ENCODE measurements at places on chromosomes 13 and 19.

DNA sequence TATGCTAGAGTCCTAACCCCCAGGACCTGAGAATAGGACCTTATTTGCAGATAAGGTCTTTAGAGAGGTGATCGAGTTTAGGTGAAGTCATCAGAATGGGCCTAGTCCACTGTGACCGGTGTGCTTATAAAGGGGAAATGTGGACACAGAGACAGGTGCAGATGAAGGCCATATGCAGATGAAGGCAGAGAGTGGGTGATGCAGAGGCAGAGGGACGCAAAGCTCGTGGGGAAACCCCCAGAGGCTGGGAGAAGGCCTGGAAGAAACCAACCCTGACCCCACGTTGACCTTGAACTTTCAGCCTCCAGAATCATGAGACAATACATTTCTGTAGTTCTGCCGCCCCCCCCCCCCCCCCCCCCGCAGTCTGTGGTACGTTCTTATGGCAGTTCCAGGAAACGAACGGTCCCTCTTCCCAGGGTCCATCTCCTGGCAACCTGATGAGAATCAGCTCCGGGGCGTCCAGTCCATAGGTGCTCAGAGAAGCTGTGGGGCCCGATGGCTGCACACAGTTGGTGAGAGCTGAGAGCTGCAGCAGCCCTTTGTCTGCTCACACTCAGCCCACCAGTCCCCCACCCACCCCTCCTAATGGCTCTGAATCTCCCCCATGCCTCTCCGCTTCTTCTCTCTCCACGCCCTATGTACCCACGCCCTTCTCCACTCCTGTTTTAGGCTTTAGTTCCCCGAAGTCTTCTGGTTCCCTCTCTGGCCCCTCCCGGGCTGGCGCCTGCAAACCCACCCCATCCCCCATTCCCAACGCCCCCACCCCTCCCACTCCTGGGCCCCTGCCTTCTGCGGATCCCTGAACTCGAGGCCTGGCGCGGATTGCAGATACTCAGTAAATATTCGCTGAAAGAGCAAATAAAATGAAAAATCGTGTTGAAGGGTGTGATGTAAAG lies 218.3 kb upstream of the MAB21L1 start:
- no peaks in the 10 kb centered on the region for H3K36me3 ChIP-seq
- H3K4me1 ChIP-seq = no peaks in the 10 kb centered on the region
- DNase-seq = no peak

DNA sequence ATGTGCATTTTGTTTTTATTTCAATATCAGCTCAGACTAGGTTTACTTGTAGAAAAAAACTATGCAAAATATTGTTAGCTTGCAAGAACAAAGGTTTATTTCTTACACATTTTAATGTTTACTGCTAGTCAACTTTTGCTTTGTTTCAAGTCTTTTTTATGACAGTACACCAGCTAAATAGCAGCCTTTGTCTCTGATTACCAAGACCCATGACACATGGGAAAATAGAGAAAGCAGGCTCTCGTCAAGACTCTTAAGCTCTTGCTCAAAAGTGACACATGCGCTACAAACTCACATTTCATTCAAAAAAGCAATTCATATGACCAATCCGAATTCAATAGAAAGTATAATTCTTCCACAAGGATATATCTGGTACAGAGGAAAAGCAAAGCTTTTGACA lies 642.3 kb upstream of the SLITRK1 start:
- H3K4me3 ChIP-seq = no peak overlapping the region
- H3K4me1 ChIP-seq = no peaks in the 10 kb centered on the region
- DNase-seq = no peak

DNA sequence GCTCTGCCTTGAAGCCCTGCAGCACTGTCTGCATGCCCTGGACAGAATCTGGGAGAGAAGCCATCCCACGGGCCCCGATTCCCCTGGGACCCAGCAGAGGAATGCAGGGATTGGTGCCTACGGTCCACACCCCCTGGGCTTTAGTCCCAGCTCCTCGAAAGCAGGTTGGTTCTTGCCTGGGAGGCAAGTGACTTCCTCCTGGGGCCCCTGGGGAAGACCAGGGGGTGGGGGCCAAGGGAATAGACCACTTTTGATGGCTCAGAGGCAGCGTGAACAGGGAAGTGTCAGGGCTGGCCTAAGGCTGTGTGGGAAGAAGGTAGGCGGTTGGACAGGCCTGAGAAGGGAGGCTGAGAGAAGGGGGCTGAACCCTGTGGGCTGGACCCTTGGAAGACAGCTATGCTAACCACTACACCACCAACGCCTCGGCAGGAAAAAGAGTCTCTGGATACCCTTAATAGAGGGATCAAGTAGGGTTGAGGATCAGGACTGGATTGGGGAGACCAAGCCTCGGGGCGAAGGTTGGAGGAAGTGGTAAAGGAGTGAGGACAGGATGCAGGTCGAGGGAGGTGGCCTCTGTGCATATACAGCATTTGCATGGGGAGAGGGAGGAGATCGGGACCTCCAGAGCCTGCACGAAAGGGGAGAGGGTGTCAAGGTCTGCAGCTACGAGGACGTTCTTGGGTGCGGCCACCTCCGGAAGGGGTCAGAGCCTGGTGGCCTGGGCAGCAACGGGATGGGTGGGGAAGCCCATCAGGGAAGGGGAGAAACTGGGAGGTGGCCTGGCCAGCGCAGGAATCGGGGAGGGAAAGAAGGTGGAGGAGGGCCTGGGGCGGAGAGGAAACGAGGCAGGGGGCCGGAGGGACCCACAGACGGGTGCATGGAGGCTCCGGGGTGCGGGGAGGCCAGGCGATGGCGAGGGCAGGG lies 709 bp downstream of the DPP9 start:
- peak; percentile 63 for DNase-seq
- no peaks in the 10 kb centered on the region for H3K27me3 ChIP-seq
- peak overlapping the region; percentile 93 for H3K27ac ChIP-seq
- no peaks in the 10 kb centered on the region for H3K36me3 ChIP-seq
- no peaks in the 10 kb centered on the region for H3K4me1 ChIP-seq

GRCh38 chr13:105830821-105831220 lies 704.6 kb downstream of the EFNB2 start:
- no peaks in the 10 kb centered on the region for H3K36me3 ChIP-seq
- H3K27ac ChIP-seq = no peak overlapping the region
- no peak for DNase-seq
- no peaks in the 10 kb centered on the region for H3K27me3 ChIP-seq

DNA sequence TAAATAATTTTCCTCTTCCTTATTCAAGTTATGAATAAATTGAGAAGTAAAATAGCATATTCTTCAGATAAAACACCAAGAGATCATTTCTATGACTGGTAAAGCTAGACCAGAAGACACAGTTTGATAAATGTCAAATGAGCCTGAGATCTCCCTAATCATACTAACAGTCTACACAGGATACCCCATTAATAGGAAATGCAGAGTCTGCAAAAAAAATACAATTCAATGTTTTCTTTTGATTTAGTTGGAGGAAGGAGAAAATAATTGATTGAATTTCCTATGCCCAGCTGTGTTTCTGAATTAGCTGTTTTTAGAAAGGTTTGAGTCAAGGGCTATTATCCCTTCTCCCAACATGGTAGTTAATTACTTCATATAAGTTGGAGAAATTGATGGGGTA lies 734.6 kb upstream of the SLITRK1 start:
- no peak for DNase-seq
- H3K27ac ChIP-seq = no peak overlapping the region
- no peaks in the 10 kb centered on the region for H3K4me1 ChIP-seq
- no peaks in the 10 kb centered on the region for H3K27me3 ChIP-seq
- no peak overlapping the region for H3K4me3 ChIP-seq
- H3K36me3 ChIP-seq = no peaks in the 10 kb centered on the region

DNA sequence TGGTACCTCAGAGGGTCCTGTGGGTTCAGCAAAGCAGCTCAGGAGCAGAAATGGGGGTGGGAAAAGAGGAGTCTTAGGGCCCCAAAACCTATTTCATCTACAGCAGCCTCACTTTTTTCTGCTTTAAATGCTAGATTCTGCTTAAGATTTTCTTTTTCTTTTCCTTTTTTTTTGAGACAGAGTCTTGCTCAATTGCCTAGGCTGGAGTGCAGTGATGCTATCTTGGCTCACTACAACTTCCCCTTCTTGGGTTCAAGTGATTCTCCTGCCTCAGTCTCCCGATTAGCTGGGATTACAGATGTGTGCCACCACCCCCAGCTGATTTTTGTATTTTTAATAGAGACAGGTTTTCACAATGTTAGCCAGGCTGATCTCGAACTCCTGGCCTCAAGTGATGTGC lies 30.7 kb upstream of the WDFY2 start:
- no peaks in the 10 kb centered on the region for H3K27me3 ChIP-seq
- no peak overlapping the region for H3K4me3 ChIP-seq
- no peaks in the 10 kb centered on the region for H3K4me1 ChIP-seq
- no peak for DNase-seq
- no peak overlapping the region for H3K27ac ChIP-seq

- DNase-seq = no peak
- H3K4me3 ChIP-seq = no peak overlapping the region
- no peaks in the 10 kb centered on the region for H3K36me3 ChIP-seq
- H3K27me3 ChIP-seq = no peaks in the 10 kb centered on the region
- H3K4me1 ChIP-seq = no peaks in the 10 kb centered on the region
These were observed 88.2 kb upstream of the GPR183 start for GRCh38 chr13:99395436-99395835.

DNA sequence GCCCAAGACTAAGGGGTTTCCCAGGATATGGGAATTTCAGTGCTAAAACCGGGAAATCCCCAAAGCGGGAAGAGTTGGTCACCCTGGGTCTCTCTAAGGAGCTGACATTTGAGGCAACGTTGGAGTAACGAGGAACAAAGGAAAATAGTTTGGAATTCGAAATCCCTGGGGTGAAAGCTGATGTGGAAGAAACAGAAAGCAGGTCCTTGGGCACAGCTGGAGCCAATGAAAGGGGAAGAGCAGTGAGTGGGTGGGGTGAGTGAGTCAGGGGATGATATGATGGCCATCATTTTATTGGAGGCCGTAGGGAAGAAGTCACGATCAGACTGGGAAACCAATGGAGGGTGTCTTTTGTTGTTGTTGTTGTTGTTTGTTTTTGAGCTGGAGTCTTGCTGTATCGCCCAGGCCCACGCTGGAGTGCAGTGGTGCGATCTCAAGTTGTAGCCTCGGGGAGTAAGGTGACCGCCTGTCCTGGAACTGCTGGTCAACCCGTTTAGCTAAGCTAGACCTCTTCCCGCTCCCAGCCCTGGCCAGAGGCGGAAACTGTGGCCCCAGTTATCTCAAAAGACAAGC lies 3.4 kb upstream of the RFX2 start:
- DNase-seq = no peak
- H3K36me3 ChIP-seq = no peaks in the 10 kb centered on the region
- H3K4me1 ChIP-seq = no peaks in the 10 kb centered on the region
- H3K4me3 ChIP-seq = no peak overlapping the region
- H3K27me3 ChIP-seq = no peaks in the 10 kb centered on the region
- no peak overlapping the region for H3K27ac ChIP-seq

GRCh38 chr19:44620667-44621066 lies 7.3 kb downstream of the IGSF23 start:
- no peaks in the 10 kb centered on the region for H3K4me1 ChIP-seq
- H3K27me3 ChIP-seq = no peaks in the 10 kb centered on the region
- no peaks in the 10 kb centered on the region for H3K36me3 ChIP-seq
- no peak overlapping the region for H3K27ac ChIP-seq

- no peaks in the 10 kb centered on the region for H3K4me1 ChIP-seq
- no peak for DNase-seq
- H3K27ac ChIP-seq = no peak overlapping the region
These were observed 10.6 kb upstream of the RETN start for GRCh38 chr19:7658219-7658686.

DNA sequence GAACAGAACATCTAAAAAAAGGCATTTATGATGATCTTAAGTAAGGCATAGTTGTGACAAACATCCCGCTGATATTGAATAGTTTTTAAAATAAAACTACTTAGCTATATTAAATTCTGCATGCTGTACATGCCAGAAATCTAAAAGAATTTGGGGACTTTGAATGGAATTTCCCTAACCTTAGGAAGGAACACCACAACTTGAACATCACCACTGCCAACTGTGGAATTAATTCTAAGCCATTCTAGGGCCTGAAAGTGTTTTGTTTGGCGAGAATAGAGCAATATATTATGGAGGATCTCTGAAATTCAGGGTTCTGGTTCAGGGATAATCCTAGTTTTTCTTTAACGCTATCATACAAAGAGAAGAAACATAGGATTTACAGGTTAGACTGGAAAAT lies 17.8 kb upstream of the LATS2 start:
- no peak overlapping the region for H3K27ac ChIP-seq
- H3K36me3 ChIP-seq = no peaks in the 10 kb centered on the region
- H3K4me1 ChIP-seq = no peaks in the 10 kb centered on the region
- DNase-seq = no peak
- H3K27me3 ChIP-seq = no peaks in the 10 kb centered on the region
- H3K4me3 ChIP-seq = no peak overlapping the region

DNA sequence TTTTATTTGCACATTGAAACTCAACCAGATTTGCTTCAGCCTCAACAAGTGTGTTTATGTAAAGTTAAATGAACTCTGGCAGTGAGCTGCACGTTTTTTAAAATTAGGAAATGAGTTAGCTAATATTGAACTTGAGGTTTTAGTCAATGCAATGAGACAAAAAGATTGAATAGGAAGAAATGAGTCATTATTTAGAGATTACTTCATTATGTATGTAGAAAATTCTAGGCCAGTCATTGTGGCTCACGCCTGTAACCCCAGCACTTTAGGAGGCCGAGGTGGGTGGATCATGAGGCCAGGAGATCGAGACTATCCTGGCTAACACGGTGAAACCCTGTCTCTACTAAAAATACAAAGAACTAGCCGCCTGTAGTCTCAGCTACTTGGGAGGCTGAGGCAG lies 22.8 kb upstream of the CD70 start:
- no peak for DNase-seq
- no peaks in the 10 kb centered on the region for H3K4me1 ChIP-seq

DNA sequence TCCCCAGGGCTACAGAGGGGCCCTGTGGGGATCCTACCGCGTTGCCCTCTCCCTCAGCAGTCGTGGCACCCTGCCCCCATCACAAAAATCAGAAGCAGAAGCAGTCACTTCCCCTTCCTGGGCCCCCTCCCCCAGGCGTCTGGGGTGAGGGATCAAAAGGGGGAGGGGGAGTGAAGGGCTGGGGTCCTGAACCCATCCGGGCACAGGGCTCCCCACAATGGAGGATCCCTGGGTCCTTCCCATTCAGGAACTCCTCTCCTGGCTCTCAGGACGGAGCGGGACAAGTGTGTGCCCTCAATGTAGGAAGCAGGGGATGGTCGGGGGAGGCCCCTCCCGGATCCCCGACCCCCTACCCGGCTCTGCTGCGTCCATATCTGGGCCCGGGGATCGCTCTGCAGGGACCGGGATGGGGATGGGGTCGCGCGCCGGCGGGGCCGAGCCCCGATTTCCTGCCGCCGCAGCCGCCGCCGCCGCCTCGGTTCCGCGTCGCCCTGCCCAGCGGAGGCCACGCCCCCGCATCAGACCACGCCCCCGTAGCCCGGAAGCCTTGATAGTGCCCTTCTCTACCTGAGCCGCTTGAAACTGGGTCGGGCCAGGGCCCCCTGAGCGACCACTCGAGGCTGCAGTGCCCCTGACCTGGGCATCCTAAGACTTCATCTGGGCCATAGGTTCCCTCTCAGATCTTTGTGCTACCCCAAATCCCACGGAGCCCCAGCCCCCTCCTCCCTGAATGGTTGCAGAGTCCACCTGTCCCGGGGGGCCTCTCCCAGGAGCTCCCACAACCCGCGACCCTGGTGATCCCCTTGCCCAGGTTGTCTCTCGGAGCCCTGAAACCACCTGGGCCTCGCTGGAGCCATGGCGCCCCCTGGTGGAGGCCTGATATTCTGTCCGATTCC lies at the start of gene GMIP:
Gene GMIP (minus strand): TSS at position 500 of the 896 bp plus-strand sequence. CDS start 128 bp downstream, at position 372.
- peak; percentile 68 for DNase-seq
- no peaks in the 10 kb centered on the region for H3K4me1 ChIP-seq
- H3K27me3 ChIP-seq = no peaks in the 10 kb centered on the region
- peak within 1 kb of the TSS; percentile 76 for H3K4me3 ChIP-seq
- no peaks in the 10 kb centered on the region for H3K36me3 ChIP-seq

GRCh38 chr13:75870397-75870903 lies 234.3 kb downstream of the LMO7 start:
- no peaks in the 10 kb centered on the region for H3K4me1 ChIP-seq
- H3K36me3 ChIP-seq = no peaks in the 10 kb centered on the region
- DNase-seq = peak; percentile 17
- H3K4me3 ChIP-seq = peak overlapping the region; percentile 7
- H3K27ac ChIP-seq = no peak overlapping the region

Data from uterus (tissue), 4 donors.